Chondrocyte (in vitro differentiated cells): ENCODE measurements at places on chromosomes 2 and 18.

DNA sequence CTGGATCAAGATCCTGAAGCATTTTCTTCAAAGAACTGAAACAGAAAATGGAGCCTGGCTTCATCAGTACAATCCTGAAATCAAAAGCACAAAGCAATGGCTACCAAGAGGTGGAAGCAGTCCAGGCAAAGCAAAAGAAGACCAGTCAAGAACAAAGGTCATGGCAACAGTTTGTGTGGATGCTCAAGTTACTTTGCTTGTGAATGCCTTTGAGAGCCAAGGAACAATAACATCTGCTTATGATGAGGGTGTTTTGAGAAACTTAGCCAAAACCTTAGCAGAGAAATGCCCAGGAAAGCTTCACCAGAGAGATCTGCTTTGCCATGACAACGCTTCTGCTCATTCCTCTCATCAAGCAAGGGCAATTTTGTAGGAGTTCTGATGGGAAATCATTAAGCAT lies 723.1 kb downstream of the TMEM182 start:
- no peak for DNase-seq

DNA sequence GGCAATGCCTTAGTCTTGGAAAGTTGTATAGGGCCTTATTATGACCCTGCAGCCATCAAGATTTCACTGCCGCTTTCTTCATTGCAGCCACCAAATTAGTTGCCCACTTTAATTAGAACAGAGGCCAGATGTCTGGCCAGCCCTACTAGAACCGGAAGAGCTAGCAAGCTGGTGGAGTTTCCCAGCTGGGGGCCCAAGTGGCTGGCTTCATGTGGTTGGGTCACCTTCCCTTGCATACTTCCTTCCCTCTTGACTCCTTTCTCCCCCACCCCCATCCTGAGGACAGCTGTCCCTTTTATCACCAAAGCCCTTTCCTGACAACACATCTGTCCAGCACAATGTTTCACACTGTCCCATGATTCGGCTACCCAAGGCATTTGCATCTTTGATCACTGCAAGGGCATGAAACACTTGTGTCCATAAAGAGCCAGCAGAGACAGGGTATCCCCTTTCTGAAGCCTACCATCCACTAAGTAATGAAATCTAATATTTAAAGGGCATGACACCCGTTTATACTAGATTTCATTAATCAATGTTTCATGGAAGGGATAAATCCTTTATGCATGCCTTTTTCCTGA lies 187.2 kb downstream of the BCL11A start:
- DNase-seq = no peak

DNA sequence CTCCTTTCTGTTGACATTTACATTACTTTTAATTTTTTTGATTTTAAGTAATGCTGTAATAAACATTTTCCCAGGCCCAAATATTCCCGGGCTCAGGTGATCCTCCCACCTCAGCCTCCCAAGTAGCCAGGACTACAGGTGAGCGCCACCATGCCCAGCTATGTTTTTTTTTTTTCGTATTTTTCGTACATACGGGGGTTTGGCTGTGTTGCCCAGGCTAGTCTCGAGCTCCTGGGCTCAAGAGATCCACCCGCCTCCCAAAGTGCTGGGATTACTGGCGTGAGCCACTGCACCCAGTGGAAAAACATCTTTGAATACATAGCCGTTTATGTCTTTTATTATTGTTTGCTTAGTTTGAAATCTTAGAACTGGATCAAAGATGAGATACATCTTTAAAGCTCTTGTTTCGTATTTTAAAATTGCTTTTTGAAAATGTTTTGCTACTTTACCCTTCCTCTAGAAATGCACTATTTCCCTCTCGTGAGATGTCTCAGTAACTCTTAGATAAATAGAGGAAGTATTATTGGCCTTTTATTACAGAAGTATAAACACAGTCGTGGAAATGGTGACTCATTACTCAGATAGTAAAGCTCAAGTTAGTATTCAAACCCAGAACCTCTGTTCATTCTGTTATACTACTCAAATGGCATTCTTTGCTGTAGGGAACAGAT lies 2.4 kb downstream of the SMCHD1 start:
- no peak for DNase-seq

DNA sequence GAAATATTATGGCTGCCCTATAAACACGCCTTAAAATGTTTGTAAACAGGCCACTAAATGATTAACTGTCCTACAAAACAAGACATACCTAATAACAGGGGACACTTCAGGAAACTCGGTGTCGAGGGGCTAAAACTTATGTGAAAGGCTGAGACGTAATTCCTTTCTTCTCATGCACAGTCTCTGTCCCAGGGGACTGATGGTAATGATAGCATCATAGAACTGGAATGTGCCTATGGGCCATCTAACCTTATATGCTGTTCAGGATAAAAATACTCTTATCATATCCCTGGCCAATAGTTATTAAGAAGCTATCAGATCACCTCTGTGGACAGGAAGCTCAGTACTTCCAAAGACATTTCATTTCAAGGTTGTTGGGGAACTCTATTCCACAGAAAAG lies 252.6 kb upstream of the RASGRP3 start:
- DNase-seq = no peak

DNA sequence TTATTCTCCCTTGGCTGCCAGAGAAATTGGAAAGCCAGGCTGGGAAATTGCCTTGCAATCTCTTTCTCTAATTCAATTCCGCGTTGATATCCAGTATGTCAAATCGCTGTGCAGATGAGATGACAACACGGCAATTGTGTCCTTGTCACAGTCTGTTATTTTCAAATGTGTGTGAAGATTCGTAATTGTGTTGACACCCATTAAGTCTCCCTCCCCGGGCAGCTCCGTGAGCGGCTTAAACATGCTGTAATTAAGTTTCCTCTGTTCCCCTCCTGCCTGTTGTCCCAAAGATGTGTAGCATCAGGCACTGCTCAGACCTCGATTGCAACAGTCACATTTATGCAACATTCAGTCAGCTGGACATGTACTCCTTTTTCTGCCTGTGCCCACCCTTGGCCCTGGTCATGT lies 209.5 kb downstream of the LPIN1 start:
- DNase-seq = no peak

GRCh38 chr2:224121406-224122067 lies 82.5 kb upstream of the SERPINE2 start:
- DNase-seq = no peak

DNA sequence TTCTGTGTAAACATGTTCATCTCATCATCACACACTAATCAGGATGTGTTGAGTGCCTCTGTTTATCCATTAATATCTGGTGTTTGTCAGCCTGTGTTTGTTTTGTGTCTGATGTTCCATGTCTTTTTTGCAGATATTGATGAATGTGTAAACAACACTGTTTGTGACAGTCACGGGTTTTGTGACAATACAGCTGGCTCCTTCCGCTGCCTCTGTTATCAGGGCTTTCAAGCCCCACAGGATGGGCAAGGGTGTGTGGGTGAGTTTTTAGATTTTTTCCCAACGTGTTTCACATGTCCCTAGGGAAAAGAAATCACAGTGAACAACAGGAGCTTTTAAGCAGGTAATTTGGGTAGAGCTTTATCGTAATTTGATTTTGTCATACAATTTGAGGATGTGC lies 133.7 kb upstream of the RASGRP3 start:
- DNase-seq = no peak

- DNase-seq = no peak
Observed at GRCh38 chr2:55809875-55810621, 113.5 kb downstream of the EFEMP1 start.

DNA sequence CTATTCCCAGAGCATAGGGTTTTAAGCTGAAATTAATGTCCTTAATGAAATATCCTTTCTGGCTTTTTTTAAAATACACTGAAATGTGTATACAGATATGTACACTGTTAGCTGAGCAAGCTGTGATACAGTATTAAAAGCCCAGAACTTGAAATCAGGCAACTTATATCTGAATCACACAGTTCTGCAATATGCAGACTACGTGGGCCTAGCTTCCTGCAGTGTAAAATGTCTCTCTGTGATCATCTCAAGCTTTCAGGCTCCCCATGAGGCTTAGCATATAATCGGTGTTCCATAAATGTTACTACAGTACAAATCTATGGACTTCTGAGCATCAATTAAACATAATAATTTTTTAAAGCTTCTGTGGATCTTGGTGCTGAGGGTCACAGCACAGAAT lies 8.2 kb downstream of the FBXO15 start:
- no peak for DNase-seq

GRCh38 chr2:73341039-73341438 lies 44.6 kb upstream of the ALMS1 start:
- no peak for DNase-seq

- no peak for DNase-seq
Observed at GRCh38 chr2:42054714-42055430, 7.1 kb downstream of the PKDCC start.

GRCh38 chr2:150146879-150147278 lies 340.6 kb downstream of the RND3 start:
- DNase-seq = no peak

GRCh38 chr2:26848336-26849055 lies 564 bp downstream of the DPYSL5 start:
- DNase-seq = no peak

- no peak for DNase-seq
Observed at GRCh38 chr2:2174956-2175355, 156.1 kb downstream of the MYT1L start.

DNA sequence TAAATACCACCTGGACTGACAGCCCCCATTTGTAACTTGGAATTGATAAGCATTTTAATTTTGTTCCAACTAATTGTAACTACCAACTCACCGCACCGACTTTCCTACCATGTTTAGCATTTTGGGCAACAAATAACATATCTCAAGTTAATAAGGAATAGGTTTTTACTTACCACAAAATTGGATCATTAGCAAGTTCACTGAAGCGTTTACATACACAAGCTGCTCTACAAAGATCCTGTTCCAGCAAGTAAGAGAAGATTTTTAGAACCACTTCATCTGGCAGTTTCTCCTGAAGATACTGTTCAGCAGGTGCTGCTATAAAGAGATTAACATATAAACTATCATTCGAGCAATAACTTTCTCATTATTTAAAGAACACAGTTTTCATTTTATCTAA lies 55.7 kb downstream of the MSH6 start:
- no peak for DNase-seq

DNA sequence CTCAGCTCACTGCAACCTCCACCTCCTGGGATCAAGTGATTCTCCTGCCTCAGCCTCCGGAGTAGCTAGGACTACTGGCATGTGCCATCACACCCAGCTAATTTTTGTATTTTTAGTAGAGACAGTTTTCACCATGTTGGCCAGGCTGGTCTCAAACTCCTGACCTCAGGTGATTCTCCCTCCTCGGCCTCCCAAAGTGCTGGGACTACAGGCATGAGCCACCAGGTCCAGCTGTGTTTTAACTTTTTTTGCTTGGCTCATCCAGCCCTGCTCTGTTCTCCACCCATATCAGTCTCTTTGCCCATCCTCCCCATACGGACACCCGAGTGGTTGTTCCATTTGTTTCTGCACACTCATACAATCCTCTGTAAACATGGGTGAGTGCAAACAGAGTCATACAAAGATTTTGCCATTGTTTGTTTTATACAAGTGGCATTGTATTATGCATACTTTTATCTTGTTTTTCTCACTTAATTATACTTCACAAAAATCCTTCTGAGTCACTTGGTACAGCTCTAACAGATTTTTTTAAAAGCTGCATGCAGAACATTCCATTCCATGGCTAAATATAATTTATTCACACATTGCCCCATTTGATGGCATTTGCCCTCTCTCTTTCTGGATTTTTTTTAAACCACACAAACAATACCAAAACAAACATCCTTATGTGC lies 5.3 kb downstream of the APOB start:
- DNase-seq = no peak

DNA sequence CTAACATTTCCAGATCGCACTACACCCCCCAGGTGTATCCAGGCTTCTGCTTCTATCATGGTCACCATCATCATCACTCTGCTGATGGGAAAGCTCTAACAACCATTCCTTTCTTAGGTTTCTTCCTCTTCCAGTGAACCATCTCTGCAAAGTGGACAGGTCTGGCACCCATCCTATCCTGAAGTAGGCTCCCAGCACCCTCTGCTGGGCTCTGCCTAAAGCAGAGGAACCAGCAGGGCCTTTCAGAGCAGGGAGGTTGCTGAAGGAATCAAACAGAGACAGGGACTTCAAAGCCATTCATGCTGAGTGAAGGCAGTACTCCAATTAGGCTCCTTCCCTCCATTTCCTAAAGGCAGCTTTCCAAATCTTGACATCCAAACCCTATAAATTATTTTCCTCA lies 27.2 kb upstream of the SATB2 start:
- DNase-seq = no peak

DNA sequence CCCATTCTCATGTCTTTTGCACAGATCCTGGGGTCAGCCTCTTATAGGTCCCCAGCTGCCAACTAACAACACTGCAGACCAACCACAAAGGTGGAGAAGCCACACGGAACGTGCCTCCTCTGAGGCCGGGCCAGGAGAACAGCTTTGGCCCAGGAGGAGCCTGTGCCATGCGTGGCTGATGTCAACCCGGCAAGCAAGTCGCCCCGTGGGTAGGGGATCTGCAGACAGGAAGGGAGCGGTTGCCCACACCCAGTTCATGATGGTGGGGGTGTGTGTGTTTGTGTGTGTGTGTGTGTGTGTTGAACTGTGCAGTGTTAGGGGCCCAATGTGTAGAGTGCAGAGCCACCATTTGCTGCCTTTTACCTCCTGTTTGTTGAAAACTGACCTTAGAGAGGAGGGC lies 2.4 kb upstream of the CLEC4F start:
- DNase-seq = no peak

- DNase-seq = no peak
Observed at GRCh38 chr18:58024139-58024538, 19.9 kb upstream of the NEDD4L start.

DNA sequence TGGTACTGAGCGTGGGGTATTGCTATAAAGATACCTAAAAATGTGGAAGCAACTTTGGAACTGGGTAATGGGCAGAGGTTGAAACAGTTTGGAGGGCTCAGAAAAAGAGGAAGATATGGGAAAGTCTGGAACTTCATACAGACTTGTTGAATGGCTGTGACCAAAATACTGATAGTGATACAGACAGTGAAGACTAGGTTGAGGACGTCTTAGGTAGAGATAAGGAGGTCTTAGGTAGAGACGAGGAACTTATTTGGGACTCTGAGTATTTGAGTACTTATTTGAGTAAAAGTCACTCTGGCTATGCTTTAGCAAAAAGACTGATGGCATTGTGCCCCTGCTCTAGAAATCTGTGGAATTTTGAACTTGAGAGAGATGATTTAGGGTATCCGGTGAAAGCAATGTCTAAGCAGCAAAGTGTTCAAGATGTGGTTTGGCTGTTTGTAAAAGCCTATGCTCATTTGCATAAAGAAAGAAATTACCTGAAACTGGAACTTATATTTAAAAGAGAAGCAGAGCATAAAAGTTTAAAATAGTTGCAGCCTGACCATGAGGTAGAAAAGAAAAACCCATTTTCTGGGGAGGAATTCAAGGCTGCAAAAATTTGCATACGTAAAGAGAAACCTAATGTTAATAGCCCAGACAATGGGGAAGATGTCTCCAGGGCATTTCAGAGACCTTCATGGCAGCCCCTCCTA lies 219.6 kb downstream of the PDE1A start:
- DNase-seq = no peak

GRCh38 chr2:41879235-41879916 lies 168.4 kb upstream of the PKDCC start:
- DNase-seq = no peak
